RKO (cell line): ENCODE measurements at places on chromosomes 7 and 10.

DNA sequence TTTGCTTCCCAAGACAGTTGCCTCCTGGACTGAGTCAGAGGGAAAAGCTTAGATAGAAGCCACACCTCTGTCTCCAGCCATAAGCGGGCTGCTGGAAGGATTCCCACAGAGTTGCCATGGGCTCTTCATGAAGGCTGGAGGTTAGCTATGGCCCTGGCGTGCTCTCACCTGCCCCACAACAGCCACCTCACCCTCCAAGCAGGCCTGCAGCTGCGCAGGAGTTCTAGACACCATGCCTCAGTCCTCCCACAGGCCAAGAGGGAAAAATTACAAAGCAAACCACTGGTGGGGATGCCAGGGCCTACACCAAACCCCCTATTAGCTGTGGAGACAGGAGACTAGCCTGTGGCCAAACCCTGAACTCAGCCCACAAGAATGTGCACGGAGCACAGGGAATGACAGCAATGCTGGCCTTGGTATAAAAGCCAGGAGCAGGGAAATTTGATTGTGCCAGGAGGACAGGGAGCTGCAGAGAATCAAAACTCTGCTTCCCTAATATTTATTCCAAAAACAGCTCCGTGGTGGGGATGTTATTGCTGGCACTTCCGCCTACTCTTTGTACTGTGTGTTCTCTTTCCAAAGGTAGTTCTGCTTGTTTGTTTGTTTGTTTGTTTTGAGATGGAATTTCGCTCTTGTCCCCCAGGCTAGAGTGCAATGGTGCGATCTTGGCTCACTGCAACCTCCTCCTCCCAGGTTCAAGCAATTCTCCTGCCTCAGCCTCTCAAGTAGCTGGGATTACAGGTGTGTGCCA lies 60.3 kb upstream of the STK17A start:
- no peak for DNase-seq

GRCh38 chr10:125219776-125220175 lies 59.4 kb upstream of the CTBP2 start:
- no peak for DNase-seq

DNA sequence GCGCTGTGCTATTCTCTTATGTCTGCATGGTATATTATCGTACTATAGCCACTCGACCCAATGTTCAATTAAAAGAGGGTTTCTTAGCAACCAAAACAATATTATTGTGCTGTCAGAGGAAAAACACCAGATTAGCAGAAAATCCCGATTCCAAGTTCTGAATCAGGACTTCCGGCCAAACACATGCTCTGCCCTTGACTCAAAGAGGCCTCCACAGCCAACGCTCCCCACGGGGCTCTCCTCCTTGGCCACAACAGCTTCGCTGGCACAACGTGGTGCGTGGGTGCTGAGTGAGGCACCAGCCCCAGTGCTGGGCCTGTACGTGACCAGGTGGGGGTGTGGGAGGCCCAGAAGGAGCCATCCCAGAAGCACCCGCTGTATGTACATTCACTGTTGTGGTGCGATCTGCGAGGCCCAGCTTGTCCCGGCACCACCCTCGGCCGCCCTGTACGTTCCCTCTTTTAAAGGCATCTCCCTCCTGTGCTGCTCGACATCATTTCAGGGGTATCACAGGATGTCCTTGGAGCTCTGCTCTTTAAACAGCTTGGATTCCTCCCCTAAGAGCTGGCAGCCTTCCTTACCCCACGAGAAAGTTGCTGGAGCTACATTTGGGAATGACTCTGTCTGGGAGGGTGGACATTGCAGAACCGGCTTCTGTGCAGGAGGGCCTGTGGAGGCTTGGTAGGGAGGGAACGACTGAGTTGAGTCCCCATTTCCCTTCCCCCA lies 736.2 kb downstream of the PARD3 start:
- DNase-seq: no peak

- DNase-seq: no peak
Measured at GRCh38 chr7:15802425-15802824, 115.9 kb upstream of the MEOX2 start.

- DNase-seq: no peak
Measured at GRCh38 chr10:57786331-57786730, 481.4 kb downstream of the IPMK start.

- DNase-seq: no peak
Measured at GRCh38 chr7:157692460-157693011, 355.7 kb downstream of the DNAJB6 start.

DNA sequence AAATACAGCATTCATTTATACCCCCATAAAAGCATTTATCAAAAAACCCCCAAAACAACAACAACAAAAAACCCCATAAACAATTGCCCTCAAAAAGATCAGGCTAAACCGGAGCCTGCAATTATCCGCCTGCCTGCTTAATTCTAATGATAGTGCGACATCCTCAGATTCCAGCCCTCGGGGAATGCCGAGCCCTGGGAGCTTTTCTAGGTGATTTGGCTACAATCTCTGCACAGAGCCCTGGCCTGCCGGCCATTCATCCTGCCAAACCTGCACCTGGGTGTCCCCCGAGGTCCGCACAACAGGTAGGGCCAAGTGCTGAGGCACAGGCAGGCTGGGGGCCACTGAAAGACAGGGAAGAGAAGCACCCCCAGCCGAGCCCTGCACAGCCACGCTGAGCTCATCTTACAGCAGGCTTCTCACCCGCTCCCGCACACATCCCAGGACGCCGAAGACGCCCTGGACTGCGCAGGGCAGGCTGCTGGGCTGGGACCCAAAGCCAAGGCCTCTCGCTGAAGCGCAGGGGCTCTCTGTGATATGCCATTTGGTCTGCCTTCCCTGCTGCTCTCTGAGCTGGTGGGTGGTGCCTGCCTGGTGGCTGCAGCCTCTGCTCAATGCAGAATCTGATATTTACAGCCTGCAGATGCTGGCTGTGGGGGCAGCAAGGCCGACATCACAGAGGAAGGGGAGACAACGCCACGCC lies 57.5 kb downstream of the CAMK2B start:
- DNase-seq: no peak

- DNase-seq: no peak
Measured at GRCh38 chr7:105849122-105849855, 27.1 kb downstream of the ATXN7L1 start.

DNA sequence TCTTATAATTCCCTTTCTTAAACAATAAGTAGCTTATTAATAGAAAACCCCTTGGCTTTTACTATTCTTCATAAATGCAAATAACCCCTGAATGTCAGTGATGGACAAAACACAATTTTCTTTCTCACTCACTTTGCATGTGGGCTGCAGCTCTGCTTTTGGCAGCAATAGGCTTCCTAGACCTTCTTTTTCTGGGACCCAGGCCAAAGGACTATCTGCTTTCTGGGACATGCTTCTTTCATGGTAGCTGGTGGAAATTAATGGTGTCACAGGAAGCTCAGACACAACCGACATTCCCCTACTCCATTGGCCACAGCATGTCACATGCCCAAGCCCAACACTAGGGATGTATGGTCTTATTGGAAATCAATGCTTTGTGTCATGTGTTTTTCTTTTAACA lies 134.3 kb upstream of the MDFIC start:
- no peak for DNase-seq

DNA sequence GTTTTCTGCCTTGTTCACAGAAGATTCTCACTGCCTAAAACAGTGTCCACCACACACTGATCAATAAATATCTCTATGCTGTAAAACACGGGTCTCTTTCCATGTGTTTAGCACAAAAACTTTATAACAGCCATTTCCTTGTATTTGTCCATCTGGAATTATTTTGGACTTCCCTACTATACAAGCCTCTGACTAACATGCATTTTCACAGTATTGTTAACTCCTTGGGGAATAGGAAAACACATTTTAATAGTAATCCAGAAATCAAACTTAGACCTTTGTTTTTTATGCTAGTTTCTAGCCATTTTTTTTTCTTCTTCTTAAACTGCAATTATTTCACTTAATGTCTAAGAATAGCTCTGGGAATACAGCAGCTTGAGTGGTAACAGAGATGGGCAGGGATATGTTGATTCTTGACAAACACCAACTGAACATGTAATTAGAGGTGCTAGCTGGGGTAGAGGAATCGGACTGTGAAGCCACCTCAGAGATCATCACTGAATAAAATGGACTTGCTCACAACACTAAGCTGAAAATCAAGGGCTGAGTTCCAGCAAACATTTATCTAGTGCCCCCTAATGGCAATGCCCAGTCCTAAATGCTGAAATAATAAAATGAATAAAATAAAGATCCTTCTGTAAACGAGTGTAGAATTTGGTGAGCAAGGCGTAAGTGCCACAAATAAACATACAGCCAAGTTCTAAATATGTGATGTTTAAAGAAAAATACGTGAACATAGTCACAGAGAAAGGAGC lies 593.1 kb downstream of the SORCS1 start:
- peak; percentile 48 for DNase-seq

DNA sequence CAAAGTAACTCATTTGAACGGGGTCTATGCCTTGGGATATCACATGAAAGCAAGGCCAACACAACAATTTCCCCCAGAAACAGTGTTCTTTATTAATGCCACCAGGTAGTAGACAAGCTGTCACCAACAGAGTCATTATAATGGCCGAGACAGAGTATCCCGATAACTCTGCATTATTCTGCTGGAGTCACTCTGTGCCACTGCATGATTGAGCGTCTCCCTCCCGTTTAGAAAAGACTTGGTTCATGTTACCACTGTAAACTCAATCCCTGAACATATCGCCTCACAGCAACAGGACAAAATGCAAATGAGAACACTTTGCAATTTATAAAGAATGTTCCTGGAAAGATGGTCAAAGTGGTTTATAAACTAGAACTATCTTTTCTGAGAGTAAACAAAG lies 932.5 kb downstream of the GATA3 start:
- DNase-seq: no peak

GRCh38 chr7:156509216-156509615 lies 131.4 kb upstream of the RNF32 start:
- DNase-seq: no peak

DNA sequence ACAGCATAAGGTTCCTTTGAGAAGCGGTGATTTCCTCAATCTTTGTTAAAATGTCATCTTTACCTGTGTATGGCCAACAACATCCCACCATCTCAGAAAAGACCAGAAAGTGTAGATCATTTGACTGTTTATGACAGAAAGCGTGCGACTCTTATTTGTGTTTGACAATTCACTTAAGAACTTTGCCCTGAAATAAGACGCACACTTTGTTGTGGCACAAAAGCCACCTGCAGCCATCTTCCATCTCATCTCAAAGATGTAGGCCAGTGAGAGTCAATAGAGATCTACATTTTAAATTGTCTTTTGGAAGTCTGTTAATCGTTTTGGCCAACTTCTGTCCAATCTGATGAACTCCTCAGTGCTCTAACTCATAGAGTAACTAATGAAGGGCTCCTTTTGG lies 114.0 kb downstream of the CALN1 start:
- no peak for DNase-seq

DNA sequence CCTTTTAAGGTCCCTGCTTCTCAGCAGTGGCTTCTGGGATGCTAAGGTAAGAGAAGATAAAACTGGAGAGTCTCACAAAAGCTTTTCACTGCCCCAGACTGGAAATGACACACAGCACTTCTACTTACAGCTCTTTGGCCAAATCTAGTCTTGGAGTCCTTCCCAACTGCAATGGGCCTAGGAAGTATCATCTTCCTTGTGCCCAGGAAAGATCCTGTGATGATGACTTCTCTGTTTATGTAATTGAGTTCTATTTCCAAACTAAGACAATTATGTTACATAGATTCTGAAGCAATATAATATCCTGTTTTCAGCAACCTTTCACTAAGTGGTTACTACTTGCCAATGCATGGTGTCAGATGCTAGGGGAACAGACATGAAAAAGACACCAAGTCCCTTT lies 234.1 kb downstream of the PTEN start:
- DNase-seq: no peak

GRCh38 chr7:34371922-34372321 lies 286.1 kb upstream of the NPSR1 start:
- no peak for DNase-seq

- DNase-seq: no peak
Measured at GRCh38 chr7:98079891-98080648, 26.6 kb upstream of the LMTK2 start.

- DNase-seq: no peak
Measured at GRCh38 chr10:99929360-99929759, 80.4 kb downstream of the DNMBP start.

DNA sequence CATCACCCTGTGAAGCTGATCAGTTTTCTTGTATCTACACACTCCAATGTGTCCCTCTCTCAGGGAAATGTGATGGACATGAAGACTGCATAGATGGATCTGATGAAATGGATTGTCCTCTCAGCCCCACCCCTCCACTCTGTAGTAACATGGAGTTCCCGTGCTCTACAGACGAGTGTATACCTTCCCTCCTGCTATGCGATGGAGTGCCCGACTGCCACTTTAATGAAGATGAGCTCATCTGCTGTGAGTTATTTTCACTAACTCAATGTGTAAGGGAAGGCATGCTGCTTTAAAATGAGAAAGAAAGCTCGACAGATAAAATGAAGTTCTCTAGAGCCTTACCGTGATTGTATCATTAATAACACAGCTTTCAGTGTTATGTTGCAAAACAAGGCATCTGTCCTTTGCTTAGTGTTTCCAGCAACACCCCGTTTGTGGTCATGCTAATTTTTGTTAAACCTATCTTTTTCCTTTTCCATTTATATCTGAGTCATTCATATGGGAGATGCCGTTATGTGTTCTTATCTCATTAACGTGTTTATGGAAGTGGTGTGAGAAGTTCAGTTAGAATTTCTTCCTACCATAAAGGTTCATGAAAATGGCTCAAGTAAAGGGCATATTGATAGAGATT lies 220.9 kb upstream of the PLXDC2 start:
- no peak for DNase-seq

GRCh38 chr10:51399840-51400239 lies 299.6 kb downstream of the CSTF2T start:
- no peak for DNase-seq

GRCh38 chr10:75532253-75532924 lies 101.0 kb downstream of the LRMDA start:
- peak; percentile 45 for DNase-seq

DNA sequence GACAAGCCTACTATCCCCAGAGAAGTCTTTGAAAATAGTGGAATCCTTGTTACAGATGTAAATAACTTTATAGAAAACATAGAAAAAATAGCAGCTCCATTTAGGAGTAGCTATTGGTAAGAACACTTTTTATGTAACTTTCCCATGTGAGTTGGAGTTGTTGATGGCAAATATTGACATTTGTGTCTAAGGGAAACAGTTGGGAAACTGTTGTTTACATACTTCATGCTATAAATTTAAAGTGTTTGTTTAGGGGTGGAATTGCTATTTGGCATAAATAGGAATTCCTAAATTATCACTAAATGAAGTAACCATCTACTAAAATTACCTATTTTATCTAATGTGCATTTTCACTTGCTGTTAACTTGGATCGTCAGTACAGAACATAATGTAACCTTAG lies 50.7 kb downstream of the GDI2 start:
- DNase-seq: no peak

GRCh38 chr10:103888113-103888841 lies 29.7 kb downstream of the STN1 start:
- peak; percentile 87 for DNase-seq

DNA sequence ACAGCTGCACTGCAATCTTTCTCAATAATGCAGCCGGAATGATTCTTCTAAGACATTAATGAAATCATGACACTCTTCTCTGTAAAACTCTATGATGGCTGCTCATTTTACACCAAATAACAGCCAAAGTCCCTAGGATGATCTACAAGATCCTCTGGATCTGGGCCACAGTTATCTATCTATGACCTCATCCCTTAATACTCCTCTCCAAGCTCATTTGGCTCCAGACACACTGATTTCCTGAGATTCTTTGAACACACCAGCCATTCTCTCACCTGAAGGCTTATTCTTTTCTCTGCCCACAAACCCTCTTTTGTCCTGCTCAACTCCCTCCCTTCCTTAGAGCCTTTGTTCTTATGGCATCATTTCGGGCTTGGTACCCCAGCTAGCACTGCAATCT lies 577.4 kb upstream of the ANKRD30A start:
- no peak for DNase-seq

GRCh38 chr10:78899996-78900714 lies 168.6 kb upstream of the ZMIZ1 start:
- no peak for DNase-seq
